A172 (cell line): ENCODE measurements at places on chromosomes 1 and 21. TPM values are rescaled to one million over a fixed set of nuclear protein-coding genes. Genes with fewer than 3 reads are reported as not detected.

The FCN3 gene
- total RNA-seq = not detected in 2 replicates

The CA14 gene
- total RNA-seq = not detected in 2 replicates

The PHACTR4 gene
- total RNA-seq = 4.0 and 6.0 TPM in 2 replicates

The WDR3 gene
- total RNA-seq = 40.7 and 53.2 TPM in 2 replicates

The KCNT2 gene
- total RNA-seq = 0.86 and 1.2 TPM in 2 replicates

The PLEKHG5 gene
- 8.6 and 10.1 TPM in 2 replicates for total RNA-seq

The DRAXIN gene
- total RNA-seq = 4.0 and 7.0 TPM in 2 replicates

The ESPN gene
- total RNA-seq = 4.0 TPM in 1 of 2 replicates, not detected in the other

The ETV3L gene
- not detected in 2 replicates for total RNA-seq

The TFAP2E gene
- total RNA-seq = not detected in 2 replicates

The UTS2 gene
- not detected in 2 replicates for total RNA-seq

The RASSF5 gene
- 3.3 and 5.8 TPM in 2 replicates for total RNA-seq

The S100A7 gene
- total RNA-seq = not detected in 2 replicates

The FCRL6 gene
- total RNA-seq = 0.24 TPM in 1 of 2 replicates, not detected in the other

The ADGRL2 gene
- total RNA-seq = 52.3 and 53.0 TPM in 2 replicates

The PTPRC gene
- 2.8 and 3.1 TPM in 2 replicates for total RNA-seq

The TTLL10 gene
- not detected in 2 replicates for total RNA-seq

The CCDC17 gene
- 0.26 and 0.38 TPM in 2 replicates for total RNA-seq

The SLAMF7 gene
- total RNA-seq = 0.29 and 0.57 TPM in 2 replicates

The MAGOH gene
- 54.1 and 73.2 TPM in 2 replicates for total RNA-seq

The SMPDL3B gene
- 1.5 TPM in 1 of 2 replicates, not detected in the other for total RNA-seq

The TACSTD2 gene
- not detected in 2 replicates for total RNA-seq

The CLDN8 gene
- total RNA-seq = not detected in 2 replicates

The AKR7A3 gene
- 0.12 TPM in 1 of 2 replicates, not detected in the other for total RNA-seq

The VWA1 gene
- total RNA-seq = 0.91 and 2.0 TPM in 2 replicates

The KRTAP21-2 gene
- not detected in 2 replicates for total RNA-seq

The OR6K3 gene
- not detected in 2 replicates for total RNA-seq

The CD53 gene
- total RNA-seq = not detected in 2 replicates

The THEM5 gene
- total RNA-seq = not detected in 2 replicates

The ZNF683 gene
- total RNA-seq = not detected in 2 replicates

The OPRD1 gene
- not detected in 2 replicates for total RNA-seq

The PTGER3 gene
- not detected in 2 replicates for total RNA-seq

The TGFBR3 gene
- total RNA-seq = 1.8 and 9.5 TPM in 2 replicates

The MANEAL gene
- total RNA-seq = 13.2 and 13.9 TPM in 2 replicates

The SSU72 gene
- 49.7 and 56.2 TPM in 2 replicates for total RNA-seq

The CLCA1 gene
- not detected in 2 replicates for total RNA-seq

The VPS72 gene
- 163 and 207 TPM in 2 replicates for total RNA-seq

The TNFAIP8L2 gene
- total RNA-seq = not detected in 2 replicates

The ATP6V1G3 gene
- total RNA-seq = 4.7 and 12.7 TPM in 2 replicates

The CYP2J2 gene
- total RNA-seq = 0.24 TPM in 1 of 2 replicates, not detected in the other

The AURKAIP1 gene
- total RNA-seq = 120 and 123 TPM in 2 replicates

The MASP2 gene
- 0.43 TPM in 1 of 2 replicates, not detected in the other for total RNA-seq

The PLA2G4A gene
- total RNA-seq = 0.07 and 0.36 TPM in 2 replicates

The SYNC gene
- 39.9 and 51.3 TPM in 2 replicates for total RNA-seq

The RBM11 gene
- not detected in 2 replicates for total RNA-seq

The RNU1-2 gene
- under 0.01 and 255 TPM in 2 replicates for total RNA-seq

The TEX38 gene
- not detected in 2 replicates for total RNA-seq

The CASQ2 gene
- not detected in 2 replicates for total RNA-seq

The LRRC39 gene
- total RNA-seq = not detected in 2 replicates

The SPATA1 gene
- not detected in 2 replicates for total RNA-seq

The HSPA6 gene
- 1.2 and 1.7 TPM in 2 replicates for total RNA-seq
